ENCODE measurements at places on chromosomes 4 and X.

DNA sequence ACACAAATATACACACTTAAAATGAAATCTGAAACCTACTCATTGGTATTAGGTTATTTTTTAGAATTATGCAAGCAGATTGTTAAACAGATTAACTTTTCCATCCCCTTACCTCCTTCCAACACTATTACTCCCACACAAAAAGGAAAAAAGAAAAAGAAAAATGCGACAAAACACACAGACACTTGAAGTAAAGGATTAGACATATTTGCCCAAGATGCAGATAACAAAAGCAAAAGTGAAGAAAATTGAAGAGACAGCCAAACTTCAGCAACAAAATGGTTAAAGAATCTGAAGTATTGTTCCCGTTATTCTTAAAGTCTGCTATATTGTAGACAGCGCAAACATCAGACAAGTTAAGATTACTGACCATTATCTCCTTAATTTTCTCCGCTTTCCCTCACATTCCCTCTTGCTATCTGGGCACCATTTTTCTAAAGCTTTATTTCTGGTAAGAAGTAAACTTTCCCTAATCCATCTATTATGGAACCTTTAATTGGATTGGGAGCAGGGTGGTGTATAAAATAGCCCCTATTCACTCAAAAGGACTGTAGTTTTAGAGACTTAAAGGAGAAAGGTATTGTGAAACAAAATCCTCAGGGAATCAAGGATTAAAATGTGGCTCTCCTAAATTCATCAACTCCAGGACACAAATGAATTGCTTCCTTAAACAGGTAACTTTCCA is 34.7 kb upstream of the MAB21L2 start:
- no peak for DNase-seq

DNA sequence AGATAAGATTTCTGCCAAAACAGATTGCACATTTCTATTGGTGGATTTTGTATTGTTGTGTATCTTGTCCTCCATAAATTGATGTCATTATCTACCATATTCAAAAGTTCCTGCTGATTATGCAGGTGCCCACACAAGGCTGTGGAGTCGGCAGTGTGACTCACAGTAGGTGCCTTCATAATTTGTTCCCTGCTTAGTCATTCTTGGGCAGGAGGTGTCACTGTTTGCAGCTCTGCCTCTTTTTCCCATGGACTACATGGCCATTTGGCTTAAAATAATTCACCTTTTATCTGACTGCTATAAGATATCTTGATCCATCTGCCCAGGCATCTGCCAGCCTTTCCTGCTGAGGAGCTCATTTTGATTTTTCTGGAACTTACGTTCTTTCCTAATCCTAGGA is 33.6 kb upstream of the ENPEP start:
- DNase-seq, result no peak

DNA sequence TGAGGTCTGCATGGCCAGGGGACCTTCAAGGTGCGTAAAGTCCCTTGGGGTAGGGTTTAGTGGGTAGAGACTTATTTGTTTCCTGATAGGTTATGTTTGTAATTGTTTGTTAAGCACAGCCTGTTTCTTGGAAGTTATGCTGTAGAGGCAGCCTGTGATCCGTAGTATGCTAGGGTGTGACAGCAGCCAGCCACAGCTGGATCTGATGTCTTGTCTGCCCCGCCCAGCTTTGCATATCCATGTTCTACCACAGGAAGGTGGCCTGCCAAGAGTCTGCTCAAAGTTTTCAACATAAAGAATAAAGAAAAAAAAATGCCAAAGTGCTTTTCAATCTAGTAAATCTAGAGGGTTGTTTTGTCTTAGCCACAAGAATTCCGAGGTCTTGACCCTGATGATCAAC is 19.1 kb upstream of the PRRG3 start:
- DNase-seq, result no peak

- no peak for DNase-seq
Measured at GRCh38 chr4:48831532-48832030, 693 bp downstream of the OCIAD1 start.

DNA sequence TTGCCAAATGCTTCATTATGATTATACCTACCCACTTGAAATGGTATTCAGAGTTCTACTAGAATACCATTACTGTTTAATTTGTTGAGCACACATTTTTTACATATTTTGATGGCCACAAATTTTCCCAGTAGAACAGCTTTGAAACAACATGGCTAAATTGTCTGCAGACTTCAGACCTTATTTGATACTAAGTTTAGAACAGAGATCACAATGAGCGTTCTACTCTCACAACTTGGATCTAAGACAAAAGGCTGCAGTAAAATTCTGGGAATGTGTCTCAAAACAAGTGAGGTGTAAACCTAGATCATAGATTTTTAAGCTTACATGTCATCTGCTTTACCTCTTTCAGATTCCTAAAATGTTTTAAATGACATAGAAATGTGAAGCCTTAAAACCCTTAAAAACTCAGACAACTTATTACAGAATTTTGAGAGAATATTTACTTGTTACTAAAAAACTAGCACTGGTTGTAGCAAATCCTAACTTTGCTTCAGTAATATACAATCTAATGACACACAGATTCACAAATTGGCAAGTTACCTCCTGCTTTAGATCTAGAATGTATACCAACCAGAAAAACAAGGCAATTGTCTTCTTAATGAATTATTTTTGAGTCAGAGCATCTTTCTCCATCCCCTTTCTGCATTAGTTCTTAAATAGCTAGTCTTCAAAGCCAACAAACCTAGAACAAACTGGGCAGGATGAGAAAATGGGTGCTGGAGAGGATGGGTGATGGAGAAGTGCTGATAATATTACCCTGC is 243.3 kb downstream of the SLC7A11 start:
- DNase-seq, result no peak

DNA sequence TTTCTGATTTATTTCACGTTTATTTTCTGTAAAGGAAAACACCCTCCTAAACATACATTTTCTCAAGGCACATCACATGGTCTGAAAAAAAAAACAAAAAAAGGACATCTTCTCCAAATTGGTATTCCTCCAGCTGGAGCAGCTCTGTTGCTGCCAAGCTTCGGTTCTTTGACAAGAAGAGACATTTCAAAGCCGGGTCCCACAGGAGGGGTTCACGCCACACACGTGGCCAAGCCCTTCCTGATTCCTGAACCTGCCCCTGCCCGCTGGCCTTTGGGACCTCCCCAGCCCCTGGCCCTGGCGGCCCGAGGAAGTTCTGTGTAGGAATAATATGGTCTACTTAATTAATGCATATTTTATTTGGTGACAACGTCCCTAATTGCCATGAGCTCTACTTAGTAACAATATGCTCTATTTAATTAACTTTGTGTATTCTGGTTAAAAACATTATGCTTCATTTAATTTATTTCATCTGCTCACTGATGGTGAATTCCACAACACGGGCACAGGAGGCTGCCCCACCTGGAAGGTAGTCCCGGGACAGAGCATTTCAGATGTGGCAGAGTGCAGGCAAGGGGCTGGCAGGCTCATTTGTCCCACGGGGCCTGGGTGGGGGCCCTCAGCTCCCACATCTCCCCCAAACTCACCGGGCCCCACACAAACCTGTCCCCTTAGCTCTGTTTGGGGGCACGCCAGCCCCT is 5.4 kb upstream of the RGS12 start:
- DNase-seq, result no peak

DNA sequence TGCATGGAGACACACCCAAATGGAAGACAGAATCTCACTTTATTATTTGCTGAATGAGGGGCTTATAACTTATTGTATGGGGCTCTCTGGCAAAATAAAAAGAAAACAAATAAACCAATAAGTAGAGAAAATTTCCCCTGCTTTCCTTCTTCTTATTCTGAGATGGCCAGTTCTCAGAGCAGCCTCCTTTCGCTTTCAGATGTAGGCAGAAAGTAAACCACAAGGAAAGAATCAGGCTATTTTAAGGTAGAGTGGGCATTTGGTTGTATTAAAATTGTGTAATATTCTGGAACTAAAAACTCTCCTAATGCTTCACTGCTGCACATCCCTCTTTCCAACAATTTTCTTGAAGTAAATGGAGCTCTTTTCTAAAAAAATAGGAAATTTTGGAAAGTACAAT is 241.8 kb downstream of the GALNTL6 start:
- DNase-seq, result no peak

DNA sequence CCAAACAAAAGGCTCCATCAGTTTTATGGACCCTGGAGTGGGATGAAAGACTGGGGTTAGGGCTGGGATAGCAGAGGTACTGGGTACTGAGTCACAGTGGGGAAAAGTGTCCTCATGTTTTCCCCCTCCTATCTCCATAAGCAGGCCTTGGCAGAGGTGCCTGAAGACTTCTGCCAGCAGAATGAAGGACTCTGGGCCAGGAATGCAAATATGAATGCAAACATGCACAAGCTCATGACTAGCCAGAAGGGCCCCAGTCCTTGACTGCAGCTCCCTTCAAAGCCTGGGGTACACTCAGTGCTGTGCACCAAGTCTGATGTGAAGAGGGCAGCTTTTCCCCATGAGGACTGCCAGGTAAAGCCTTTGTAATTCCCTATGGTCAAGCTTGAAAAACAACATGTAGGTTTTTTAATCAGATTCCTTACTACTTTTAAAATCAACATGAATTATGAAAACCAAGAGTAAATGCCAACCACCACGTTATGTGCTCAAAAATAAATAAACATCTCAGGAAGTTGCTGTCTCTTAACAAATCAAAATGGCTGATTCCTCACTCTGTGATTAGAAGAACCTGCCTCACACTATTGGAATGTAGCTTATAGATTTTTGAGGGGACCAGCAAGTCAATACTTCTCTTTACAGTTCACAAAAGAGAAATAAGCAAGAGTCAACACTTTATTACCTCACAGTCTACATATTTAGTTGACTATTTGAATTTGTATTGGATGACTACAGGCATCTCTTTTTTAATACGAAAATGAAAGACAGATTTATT is 1512.0 kb downstream of the ARAP2 start:
- DNase-seq, result no peak

DNA sequence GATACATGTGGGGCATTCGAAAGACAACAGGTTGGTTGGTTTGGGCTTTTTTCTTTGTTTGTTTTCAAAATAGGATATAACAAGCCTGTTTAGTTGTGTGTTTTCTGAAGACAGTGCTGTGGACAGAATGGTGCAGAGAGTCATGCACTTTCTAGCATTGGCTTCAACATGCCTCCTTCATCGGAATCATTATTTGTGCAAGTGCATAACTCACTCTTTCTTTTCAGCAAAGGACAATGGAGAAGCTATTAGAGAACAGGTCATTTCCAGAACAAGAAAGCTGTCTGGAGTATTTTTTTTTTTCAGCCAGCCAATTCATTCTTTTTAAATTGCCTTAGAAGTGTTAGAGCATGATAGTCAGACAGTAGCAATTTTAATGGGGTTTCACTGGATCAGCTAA is 225.8 kb downstream of the STK32B start:
- DNase-seq, result no peak

GRCh38 chr4:126899331-126899801 is 733.4 kb upstream of the INTU start:
- no peak for DNase-seq

- no peak for DNase-seq
Measured at GRCh38 chr4:110198435-110199416, at the start of gene ELOVL6. Gene ELOVL6, minus strand, starts transcription at chr4:110198615. Its CDS starts 280 bp downstream, at chr4:110198335.

- no peak for DNase-seq
Measured at GRCh38 chr4:76407440-76408119, 13.4 kb downstream of the CCDC158 start.

All from esophagus squamous epithelium (tissue), 5 donors.